Effector CD8-positive, alpha-beta T cell (primary cell): ENCODE measurements at places on chromosomes 7 and 10.

GRCh38 chr10:16280595-16280994 lies 156.2 kb upstream of the PTER start:
- DNase-seq = no peak

GRCh38 chr7:142886866-142887265 lies 1.3 kb upstream of the TRPV6 start:
- no peak for DNase-seq

- DNase-seq = peak; percentile 28
Observed at GRCh38 chr10:7258948-7259523, 151.8 kb downstream of the SFMBT2 start.

GRCh38 chr7:124032369-124033094 lies at the start of gene TMEM229A:
Gene TMEM229A, minus strand, starts transcription at chr7:124033067. Its CDS starts 64 bp downstream, at chr7:124033003.
- DNase-seq = no peak

DNA sequence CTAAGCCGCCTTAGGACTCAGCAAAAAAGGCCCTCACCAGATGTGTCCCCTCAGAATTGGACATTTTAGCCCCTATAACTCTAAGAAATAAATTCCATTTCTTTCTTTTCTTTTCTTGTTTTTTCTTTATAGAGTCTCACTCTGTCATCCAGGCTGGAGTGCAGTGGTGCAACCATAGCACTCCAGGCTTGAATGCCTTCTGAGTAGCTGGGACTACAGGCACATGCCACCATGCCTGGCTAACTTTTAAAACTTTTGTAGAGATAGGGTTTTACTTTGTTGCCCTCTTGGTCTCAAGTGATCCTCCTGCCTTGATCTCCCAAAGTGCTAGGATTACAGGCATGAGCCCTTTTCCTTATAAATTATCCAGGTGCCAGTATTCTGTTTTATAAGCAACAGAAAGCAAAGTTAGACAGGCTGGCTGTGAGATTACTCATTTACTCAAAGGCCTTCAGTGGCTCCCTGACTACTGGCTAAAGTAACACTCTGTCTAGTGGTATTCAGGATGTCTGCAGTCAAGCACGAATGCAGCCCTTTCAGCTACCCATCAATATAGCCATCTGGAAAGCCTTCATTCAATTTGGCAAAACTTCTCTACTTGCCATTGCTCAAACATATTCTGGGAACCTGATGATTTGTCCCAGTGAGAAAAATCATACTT lies 128.6 kb downstream of the ICA1 start:
- DNase-seq = no peak

- no peak for DNase-seq
Observed at GRCh38 chr10:128125416-128125943, 743 bp downstream of the MKI67 start.

DNA sequence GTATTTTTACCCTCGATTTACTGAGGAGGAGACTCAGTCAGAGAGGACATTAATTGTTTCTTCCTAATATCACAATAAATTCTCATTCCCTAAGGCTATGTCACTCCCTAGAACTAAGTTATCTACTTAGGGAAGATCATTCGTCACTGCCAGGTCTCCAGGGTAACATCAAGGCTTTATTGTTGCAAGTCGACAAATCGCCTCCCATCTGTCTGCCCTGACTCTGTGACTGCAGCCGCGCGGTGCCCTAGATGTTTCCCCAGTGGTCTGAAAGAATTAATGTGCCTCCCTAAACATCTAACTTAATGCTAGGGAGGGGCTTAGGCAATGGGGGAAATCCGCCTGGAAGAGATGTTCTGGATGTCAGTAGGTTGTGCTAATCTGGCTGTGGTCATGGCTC lies 558.8 kb upstream of the C7orf33 start:
- no peak for DNase-seq

DNA sequence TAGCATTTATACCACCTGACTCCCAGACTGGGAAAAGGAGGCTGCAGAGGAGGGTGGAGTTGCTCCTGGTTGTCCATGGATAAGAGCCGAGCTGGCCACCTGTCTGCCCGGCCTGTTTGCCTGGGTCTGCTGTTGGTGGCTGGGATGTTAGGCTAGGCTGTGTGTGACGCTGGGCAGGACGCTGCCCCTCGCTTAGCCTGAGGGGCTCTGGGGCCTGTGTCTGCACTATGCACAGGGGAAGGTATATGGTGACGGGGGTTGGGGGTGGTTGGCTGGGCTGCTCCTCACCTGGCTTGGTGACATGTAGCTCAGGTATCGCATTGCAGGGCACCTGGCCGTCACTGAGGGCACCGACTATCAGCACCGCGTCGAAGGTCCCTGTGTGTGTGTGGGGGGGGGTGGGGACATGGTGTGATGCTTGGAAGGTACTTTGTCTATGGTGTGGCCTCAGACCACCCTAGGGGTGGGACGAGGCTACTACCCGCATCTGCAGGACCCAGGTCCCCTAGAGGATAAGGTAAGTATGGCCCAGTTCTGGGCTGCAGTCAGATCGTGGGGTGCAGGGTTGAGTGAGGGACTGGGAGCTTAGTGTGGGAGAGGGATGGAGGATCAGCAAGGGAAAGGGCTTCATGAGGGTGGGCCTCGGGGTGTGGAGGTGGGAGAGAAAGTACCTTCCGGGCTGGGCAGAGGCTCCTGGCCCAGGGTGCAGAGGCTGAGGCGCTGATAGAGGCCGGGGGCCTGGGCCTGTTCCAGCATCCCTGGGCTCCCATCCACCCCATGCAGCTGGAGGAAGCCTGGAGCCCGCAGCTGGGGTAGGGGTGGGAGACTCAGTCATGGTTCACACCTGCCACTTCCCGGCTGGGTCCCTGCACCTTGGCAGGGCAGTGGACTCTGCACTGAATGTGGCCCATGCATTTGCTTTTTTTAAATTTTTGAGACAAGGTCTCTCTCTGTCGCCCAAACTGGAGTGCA lies 2.3 kb downstream of the METTL27 start:
- DNase-seq = no peak

DNA sequence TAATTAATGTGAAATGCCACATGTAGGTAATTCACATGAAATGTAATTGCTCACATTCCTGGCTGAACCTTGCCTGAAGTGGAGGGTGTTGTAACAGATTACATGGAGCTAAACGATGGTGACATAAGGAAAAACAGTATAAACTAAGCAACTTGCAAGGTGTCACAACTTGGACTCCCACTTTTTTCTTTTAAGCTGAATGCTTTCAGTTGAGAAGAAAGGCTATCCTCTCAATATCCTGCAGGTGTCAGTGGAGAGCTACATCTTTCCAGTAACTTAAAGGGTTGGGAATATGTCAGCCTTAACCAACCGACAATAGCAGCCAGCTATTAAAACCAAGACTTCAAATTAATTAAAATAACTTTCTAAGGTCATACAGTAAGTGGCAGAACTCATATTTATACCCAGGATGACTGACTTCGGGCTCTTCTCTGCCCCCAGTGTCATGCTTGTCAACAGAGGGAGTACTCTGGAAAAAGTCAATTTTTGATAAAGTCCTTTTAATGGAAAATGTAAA lies 33.7 kb downstream of the NRBF2 start:
- no peak for DNase-seq

DNA sequence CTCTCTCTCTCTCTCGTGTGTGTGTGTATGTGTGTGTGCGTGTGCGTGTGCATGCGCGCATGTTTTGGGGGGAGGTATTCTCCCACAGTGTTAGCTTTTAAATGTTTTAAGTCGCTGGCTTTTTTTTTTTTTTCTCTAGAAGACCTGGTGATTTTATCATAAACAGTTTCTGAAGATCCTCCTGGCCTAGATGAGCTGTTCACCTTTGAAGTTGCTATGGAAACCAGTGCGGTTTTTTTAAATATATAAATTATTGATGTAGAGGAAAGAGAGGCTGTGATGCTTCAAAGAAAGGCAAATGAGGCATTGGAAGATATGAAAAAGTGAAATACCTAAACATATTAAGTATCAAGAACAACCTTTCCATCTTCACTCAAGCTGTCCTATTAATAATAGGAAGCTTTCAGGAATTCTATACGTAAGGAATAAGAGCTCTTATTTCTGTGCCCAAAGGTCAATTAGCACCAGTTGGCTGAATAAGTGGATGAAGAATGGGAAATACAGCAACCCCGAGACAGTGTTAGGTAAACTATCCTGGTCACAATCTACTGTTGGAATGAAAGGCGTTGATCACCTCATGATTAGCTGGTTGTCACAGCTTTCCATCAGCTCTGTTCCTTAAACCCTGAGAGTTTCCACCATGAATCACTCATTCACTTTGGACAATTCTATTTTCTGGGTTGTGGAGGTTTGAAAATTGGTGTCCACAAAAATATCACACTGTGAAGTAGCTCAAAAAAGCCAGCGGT lies 66.5 kb upstream of the SLC35G1 start:
- DNase-seq = no peak

DNA sequence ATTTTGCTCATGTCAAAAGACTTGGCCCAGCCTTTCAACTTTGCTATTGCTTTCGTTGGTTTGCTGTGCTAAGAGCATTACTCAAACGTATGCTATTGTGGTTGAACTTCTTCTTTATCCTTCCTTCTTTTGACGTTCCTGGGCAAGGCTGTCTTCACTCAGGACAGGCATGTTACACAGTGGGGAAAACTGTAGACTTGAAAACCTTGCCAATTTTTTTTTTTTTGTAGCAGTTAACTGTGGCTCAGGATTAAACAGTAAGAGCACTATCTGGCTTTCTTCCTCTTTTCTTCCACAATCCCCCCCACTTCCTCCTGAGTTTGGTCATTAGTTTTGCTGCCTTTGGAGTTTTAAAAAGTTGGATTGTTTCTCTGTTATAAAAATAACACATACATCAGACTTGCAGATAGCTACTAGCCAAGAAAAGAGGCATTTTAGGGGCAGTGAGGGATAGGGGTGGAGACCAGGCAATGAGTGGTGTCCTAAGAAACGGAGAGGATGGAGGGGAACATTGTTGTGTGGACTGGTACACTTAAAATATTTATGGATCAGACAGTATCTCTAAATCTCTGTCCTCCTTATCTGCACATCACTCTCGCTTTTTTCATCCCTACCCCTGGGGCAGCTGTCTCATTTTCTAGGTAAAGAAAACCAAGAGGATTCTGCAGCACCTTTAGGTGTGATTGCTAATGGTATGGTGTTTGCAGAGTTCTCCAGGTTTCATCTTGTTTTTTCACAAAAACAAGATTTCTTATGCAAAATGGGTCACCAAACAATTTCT lies 181.7 kb downstream of the LRMDA start:
- no peak for DNase-seq

DNA sequence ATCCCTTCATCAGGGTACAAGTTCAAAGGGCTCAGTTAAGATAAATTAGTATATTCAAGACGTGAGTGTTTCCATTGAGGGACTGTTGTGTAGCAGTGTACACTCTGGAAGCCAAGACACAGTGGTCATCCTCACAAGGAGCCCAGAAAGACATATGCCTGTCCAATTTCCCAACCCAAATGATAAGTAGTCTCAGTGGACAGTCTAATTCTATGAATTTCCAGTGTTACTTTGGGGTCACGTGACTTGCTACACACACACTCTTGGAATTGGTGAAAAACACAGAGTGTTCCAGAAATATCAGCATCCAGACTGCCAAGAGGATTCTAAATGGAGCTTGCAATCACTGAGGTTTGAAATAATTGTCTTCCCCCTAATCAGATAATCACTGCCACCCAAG lies 365.1 kb downstream of the WDR11 start:
- no peak for DNase-seq

DNA sequence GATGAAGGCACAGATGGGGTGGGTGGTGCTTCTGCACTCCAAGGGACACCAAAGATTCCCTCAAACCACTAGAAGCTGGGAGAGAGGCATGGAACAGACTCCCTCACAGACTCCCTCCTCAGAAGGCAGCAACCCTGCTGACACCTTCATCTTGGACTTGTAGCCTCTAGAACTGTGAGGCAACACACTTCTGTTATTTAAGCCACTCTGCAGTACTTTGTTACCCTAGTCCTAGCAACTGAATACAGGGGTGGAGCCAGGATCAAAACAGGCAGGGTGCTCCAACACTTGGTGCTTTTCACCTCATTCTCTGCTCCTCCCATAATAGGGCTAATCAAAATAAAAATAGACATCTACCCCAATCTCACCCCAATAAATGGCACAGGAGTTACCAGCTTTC lies 2.3 kb upstream of the GSTO1 start:
- DNase-seq = no peak

DNA sequence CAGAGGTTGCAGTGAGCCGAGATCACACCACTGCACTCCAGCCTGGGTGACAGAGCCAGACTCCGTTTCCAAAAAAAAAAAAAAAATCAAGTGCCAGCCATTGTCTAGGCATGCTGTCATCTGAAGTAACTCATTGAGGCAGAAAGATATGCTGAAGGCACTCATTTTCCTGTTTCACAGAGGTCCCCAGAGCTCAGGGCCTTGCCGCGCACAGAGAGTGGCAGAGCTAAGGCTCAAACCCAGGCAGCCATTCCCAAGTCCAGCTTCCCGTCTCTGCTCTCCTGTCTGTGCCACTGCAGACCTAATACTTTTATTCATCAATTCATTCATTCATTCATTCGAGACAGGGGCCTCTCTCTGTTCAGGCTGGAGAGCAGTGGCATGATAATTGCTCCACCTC lies 3.5 kb downstream of the GRIFIN start:
- no peak for DNase-seq

DNA sequence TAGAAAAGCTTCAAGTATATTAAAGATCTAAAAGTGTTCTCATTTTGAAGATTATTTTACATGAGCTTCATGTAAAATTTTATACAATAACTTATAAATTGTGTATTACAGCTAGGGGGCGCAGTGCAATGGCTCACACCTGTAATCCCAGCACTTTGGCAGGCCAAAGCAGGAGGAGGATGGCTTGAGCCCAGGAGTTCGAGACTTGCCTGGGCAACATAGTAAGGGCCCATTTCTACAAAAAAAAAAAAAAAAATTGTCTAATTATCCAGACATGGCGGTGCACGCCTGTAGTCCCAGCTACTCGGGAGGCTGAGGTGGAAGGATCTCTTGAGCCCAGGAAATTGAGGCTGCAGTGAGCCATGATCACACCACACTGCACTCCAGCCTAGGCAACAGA lies 16.6 kb downstream of the ACBD5 start:
- DNase-seq = peak; percentile 24

DNA sequence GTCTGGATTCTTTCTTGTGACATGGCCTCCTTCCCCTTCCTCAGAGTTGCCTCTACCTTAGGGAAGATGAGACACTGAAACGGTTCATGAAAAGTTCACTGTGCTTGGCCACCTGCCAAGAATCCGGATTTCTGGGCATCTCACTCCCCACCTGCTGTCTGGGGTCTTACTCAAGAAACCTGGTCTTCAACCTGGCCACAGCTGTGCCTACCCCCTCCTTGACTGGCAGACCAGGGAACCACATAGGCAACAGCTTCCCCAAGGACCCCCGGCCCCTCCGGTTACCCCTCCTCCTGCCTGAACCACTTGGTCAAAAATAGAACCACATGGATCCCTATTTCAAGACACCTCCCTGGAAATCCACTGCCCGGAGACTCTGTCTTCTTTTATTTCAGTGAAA lies 58.7 kb upstream of the NANOS1 start:
- no peak for DNase-seq

- no peak for DNase-seq
Observed at GRCh38 chr7:112573302-112574039, 92.7 kb downstream of the LSMEM1 start.

- DNase-seq = no peak
Observed at GRCh38 chr10:30866896-30867295, 164.8 kb downstream of the ZNF438 start.

- no peak for DNase-seq
Observed at GRCh38 chr7:12670743-12671520, 16.5 kb upstream of the ARL4A start.
